ENCODE measurements at places on chromosomes 12 and 14. TPM values are rescaled to one million over a fixed set of nuclear protein-coding genes. Genes with fewer than 3 reads are reported as not detected.
A peak's percentile ranks its signal among the peaks of the same experiment; 100 is the strongest.

Gene C14orf39
- polyA plus RNA-seq: 1.9 TPM

Gene FZD10
- polyA plus RNA-seq: 3.5 TPM

Gene GPR68
- 3.2 TPM for polyA plus RNA-seq

Gene TCL1B
- polyA plus RNA-seq: 1.0 TPM

Gene ALKBH2
- polyA plus RNA-seq: 27.5 TPM

Gene SERPINA1
- 106 TPM for polyA plus RNA-seq

Gene SLC38A4
- 2.7 TPM for polyA plus RNA-seq

Gene SLCO1B1
- not detected for polyA plus RNA-seq

Gene C12orf56
- polyA plus RNA-seq: 0.20 TPM

Gene RITA1
- polyA plus RNA-seq: 13.6 TPM

Gene TPPP2
- 2.6 TPM for polyA plus RNA-seq

DNA sequence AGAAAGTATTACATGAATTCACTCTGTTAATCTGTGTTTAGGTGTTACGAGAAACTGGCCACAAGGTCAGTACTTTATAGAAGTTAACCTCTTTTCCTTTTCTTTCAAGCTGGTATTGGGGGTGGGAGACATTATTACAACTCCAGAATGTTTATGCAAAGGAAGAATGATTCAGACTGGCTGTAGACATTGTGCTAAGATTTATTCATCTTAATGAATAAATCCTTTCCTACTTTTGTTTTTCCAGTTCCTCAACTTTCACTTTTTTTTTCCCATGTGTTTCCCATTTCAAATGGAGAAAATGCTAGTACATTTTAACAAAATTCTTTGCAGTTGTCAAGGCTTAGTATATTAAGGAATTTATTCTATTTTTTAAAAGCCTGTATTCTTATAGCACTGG lies 1.3 kb downstream of the OTOGL start:
- no peak for DNase-seq

DNA sequence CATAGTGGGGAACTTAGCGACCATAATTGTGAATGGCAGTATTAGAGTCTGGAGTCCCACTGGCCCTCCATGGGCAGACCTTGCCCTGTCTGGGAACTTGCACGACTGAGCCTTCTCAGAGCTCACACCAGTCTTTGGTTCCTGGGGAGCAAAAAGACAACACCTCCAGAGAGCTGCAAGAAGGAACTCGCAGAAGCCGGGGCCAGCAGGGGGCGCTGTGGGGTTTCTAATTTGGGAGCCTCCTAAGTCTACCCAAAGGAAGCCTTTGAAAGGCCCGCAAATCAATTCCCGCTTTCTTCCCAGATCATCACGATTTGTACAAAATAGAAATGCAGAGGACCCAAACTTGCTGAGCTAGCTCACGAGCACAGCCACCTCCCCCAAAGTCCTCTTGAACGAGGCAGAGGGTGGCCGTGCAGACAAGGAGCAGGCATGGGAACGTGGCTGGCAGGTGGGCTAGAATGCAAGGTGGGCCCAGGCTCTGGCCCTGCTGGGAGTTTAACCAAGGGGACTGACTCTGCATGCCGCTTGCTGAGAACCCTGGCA lies 46.3 kb upstream of the FBXO21 start:
- peak; percentile 55 for DNase-seq

GRCh38 chr14:43539210-43539609 lies 967.9 kb downstream of the FSCB start:
- DNase-seq: peak; percentile 16

- DNase-seq: no peak
These were observed 3.6 kb upstream of the FZD10 start for GRCh38 chr12:130158754-130159059.

GRCh38 chr12:93713060-93713459 lies 35.9 kb downstream of the CRADD start:
- no peak for DNase-seq

DNA sequence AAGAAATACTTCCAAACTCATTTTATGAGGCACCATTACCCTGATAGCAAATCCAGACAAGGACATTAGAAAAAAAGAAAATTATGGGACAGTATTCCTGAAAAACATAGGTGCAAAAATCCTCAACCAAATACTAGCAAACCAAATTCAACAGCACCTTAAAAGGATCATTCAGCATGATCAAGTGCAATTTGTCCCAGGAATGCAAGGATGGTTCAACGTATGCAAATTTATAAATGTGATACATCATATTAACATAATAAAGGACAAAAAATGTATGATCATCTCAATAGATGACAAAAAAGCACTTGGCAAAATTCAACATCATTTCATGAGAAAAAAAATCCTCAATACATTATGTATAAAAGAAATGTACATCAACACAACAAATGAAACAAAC lies 162.9 kb downstream of the DUSP6 start:
- no peak for DNase-seq

GRCh38 chr14:23079716-23080115 lies 15.2 kb downstream of the ACIN1 start:
- DNase-seq: no peak

DNA sequence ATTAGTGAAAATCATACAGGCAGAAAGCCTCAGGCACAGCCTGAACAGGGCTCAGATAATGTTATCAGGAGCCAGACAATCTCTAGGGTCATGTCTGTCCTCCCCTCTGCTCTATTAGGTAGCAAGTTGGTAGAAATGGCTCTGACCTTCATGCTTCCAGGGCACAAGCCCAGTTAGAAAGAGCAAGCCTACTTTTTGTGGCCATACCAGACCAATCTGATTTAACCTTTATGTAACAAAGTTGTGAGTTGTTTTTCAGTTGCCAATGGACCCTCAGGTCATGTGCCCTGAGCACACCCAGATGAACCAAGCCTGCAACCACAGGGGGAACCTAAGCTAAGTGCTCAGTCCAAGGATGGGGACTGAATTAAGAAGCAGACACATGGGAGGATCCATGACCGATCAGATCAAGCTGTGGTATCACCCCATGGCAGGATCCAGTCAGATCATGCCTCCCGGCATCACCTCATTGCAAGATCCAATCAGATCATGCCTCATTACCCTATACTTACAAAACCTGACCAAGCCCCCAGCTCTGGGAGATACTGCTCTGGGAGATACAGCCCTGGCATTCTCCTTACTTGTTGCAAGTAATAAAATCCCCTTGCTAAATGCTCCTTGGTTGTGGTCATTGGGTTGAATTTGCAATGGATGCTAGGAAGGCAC lies 18.8 kb upstream of the HIGD1C start:
- no peak for DNase-seq

DNA sequence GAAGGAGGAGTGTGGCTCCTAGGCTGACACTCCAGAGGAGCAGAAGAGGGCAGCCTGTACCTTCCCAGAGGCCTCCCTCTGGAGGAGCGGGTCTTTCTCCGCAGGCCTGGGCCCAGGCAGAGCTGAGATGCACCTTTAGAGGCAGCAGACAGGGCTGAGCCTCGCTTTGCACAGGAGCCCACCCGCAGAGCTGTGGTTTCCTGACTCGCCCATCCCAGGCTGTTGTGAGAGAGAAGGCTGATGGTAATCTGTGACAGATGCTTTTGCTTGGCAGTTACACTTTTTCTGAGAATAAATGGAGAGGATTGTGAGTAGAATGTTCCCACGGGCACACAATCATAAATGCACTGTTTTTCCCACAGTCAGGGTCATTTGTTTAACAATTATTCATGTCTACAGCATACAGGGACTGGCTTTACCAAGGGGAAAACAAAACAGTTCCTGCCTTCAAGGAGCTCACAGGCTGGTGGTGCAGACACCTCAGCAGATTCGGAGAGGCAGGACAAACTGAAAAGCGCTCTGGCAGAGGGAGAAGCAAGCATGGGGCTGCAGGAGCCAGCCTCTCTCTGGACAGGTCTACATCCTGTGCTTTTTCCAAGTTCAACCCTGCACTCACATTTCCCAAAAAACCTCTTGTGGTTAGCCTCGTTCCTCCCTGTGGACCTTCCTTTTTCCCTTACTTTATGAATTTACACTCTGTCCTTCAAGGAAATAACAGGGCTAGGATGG lies 13.9 kb downstream of the EVL start:
- DNase-seq: no peak

DNA sequence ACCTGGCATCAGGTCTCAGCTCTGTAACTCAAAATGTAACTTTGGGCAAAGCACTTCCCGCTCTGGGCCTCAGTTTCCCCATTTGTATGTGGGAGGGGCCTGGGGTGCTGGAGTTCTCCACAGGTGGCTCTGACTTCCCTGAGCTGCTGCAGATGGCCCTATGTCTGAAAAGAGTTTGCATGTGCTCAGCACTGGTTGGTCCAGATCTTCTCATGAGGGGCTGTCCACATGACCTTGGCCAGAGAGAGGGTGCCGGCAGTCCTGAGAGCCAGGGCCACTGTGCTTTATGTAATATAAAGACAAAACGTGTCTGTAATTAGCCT lies 7.2 kb upstream of the CACNA2D4 start:
- no peak for DNase-seq

- no peak for DNase-seq
These were observed 17.0 kb downstream of the AVPR1A start for GRCh38 chr12:63133981-63134380.

DNA sequence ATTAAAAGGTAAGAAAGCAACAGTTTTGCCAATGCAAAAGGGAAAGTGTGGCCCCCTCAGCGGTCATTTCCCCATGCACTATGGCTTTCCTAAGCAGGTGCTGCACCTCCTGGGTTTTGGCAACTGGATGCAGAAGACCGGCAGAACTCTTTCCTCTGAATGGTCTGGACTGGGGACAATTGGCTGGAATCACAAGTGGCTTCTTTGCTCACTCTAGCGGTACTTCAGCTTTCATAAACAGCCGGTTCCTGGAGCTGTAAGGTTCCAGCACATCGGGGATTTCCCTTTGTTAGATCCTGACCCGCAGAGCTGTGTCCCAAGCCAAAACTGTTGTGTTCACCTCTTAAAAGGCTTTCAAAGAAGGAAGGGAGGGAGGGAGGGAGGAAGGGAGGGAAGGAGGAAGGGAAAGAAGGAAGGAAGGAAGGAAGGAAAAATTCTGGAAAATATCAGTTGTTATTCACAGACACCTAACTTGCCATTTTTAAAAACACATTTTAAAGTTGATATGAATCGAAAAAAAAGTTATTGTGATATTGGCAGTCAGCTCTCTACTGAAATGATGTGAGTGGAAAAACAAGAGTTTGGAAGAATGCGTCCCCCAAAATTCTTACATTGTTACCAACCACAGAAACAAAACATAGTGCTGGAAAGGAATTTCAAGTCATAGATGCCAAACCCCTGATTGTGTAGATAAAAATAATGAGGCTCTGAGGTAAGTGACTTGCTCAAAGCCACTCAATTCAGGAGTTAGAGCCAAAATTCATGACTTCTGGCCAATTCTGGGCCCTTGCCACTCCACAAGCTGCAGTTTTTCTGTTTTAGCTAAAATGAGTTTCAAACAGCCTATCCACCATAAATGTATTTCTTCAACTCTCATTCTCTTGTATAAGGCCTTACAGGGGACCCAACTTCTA lies 220.6 kb upstream of the HMGA2 start:
- DNase-seq: no peak

DNA sequence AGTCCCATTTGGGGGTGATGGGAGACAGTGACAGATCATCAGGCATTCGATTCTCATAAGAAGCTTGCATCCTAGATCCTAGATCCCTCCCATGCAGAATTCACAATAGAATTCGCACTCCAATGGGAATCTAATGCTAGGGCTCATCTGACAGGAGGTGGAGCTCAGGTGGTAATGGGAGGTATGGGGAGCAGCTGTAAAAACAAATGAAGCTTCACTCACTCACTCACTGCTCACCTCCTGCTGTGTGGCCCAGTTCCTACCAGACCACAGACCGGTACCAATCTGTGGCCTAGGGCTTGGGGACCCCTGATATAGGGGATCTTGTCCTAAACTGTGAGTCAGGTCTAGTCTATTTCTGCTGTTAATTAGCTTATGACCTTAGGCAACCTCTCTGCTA lies 40.1 kb upstream of the EPS8 start:
- no peak for DNase-seq

DNA sequence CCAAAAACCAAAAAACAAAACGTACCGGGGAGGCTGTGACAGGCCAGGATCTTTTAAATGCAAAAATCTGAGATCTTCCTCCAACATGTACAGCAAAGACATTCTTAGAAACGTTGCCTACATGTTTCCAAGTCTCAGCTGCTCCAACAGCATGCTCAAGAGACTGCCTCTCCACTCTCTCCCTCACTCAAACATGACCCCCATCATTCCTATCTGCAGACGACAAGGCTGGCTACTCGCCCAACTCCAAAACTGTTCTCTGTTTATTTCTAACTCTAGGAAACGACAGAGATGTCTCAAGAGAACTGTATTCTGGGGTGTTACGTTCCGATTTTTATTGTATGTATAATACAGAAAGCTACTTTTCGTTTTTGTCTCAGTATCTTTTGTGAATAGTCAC lies 57.5 kb upstream of the TMCC3 start:
- DNase-seq: no peak

DNA sequence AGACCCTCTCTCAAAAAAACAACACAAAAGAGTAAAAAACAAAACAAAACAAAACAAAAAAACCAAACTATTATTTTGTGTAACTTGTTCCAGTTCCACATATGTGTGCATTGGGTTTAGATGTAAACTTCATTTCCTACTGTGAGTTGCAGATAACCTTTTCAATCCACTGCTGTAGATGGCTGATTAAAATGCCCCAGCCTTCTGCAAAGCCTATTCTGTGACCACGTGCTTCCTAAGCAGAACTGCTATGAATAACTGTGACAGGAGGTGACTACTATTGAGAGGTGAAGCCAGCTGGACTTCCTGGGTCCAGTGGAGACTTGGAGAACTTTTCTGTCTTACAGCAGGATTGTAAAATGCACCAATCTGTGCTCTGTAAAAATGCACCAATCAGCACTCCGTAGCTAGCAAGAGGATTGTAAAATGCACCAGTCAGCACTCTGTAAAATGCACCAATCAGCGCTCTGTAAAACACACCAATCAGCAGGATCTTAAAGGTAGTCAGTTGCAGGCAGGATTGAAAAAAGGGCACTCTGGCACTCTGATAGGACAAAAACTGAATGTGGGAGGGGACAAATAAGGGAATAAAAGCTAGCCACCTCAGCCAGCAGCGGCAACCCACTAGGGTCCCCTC lies 10.3 kb upstream of the ELK3 start:
- no peak for DNase-seq

GRCh38 chr14:61280526-61281185 lies 482 bp downstream of the TMEM30B start:
- DNase-seq: no peak

GRCh38 chr12:95205685-95206084 lies 11.6 kb downstream of the FGD6 start:
- DNase-seq: no peak

DNA sequence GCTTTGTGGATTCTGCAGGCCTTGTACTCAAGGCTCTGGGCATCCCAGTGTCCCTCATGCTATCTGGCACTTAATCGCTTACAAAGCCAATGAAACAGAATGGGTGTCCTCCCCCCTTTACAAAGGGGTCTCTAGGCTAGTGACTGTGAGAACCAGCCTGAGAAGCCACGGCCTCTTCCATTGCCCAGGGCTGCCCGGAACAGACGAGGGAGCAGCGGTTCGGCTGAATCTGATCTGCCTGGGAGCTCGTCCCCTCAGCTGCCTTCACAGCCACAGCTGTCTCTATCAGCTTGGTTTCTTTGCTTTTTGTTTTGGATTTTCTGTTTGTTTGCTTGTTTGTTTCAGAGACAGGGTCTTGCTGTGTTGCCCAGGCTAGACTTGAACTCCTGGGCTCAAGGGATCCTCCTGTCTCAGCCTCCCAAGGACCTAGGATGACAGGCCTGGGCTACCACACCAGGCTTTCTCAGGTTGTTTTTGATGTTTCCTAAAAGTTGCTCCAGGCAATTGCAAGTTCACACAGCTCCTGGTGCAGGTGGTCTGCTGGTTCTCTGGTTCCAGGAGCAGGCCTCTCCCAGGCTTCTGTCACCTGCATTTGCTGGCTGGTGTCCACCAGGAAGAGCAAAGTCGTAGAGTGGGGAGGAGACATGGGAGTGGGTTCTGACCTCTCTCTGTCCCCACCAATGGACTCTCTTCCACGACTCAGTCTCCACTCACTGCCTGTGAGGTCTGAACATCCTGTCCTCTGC lies 10.9 kb upstream of the RIN3 start:
- DNase-seq: no peak
